ENCODE measurements at places on chromosomes 5 and 9. TPM values are rescaled to one million over a fixed set of nuclear protein-coding genes. Genes with fewer than 3 reads are reported as not detected.
A peak's percentile ranks its signal among the peaks of the same experiment; 100 is the strongest.

GRCh38 chr5:36243653-36244052 is 1.9 kb upstream of the NADK2 start:
- no peak for DNase-seq

DNA sequence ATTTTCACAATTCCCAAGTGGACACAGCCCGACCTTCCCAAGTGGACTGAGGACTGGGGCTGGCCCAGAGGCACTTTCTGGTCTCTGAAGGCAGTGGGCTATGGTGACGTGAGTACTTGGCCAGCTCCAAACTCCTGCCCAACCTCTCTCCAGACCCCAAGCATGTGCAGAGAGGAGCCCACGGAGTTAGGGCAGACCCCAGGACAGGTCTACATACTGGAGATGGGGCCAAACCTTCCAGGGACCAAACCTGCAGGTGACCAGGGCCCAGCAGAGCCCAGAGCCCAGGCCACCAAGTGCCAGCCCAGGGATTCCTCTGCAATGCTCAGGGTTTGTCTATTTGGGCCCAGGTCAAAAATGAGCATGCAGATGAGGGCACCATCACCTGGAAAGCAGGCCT is 15.3 kb downstream of the BRD3 start:
- no peak for DNase-seq

- DNase-seq, result no peak
These were observed 72.5 kb upstream of the SPEF2 start for GRCh38 chr5:35545190-35545589.

The PPP1R26 gene
- 8.9 TPM for polyA plus RNA-seq

DNA sequence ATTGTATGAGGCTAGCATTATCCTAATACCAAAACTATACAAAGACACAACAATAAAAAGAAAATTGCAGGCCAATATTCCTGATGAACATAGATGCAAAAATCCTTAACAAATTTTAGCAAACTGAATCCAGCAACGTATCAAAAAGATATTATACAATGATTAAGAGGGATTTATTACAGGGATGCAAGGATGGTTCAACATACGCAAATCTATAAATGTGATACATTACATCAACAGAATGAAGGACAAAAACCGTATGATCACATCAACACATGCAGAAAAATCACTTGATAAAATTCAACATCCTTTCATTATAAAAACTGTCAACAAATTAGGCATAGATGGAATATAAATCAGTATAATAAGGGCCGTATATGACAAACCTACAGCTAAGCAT is 27.1 kb upstream of the ARL15 start:
- no peak for DNase-seq

GRCh38 chr5:74640954-74641734 is 616 bp upstream of the ENC1 start:
- peak; percentile 69 for DNase-seq

The FOXD1 gene
- polyA plus RNA-seq, result not detected

DNA sequence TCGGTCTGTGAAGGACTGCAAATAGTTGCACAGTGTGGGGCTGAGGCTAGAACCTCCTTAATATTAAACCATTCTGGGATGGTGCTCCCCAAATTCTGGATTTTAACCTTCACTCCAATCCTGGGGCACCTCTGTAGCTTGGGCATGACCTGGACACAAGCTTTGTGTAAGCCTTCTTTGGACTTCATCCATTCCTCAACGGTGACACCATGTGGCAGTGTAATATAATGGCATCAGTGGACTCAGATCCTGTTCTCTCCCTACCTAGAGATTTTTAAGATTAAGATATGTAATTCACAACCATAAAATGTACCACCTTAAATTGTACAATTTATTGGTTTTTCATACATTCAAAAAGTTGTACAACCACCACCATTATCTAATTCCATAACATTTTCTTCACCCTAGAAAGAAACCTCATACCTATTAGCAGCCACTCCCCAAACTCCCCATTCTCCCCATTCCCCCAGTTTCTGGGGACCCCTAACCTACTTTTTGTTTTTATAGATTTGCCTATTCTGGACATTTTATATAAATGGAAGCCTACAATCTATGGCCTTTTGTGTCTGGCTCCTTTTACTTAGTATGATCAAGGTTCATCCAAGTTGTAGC is 4.8 kb upstream of the PLGRKT start:
- DNase-seq, result peak; percentile 41

The ANKRD31 gene
- under 0.01 TPM for polyA plus RNA-seq

- DNase-seq, result no peak
These were observed 205.6 kb downstream of the DENND1A start for GRCh38 chr9:123724211-123724796.

DNA sequence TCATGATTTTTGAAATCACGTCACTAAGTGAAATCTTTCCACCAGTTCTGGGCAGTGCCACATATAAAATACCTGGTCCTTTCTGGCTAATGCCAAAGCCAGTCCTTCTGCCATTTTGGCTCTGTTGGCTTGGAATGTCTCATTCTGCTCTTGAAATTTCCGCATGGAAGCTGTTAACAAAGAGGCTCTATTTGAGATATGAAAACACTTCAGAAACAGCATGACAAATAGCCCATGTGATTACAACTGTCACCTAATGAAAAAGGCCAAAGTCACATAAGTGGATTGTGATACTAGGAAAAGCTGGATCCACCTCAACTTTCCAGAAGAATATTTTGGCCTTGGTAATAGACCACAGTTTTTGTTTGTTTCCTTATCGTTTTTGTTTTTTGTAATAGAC is 12.8 kb downstream of the GOLGA1 start:
- no peak for DNase-seq

The TNIP1 gene
- 78.1 TPM for polyA plus RNA-seq

The HSPA4 gene
- polyA plus RNA-seq, result 179 TPM

The PAEP gene
- polyA plus RNA-seq, result not detected

DNA sequence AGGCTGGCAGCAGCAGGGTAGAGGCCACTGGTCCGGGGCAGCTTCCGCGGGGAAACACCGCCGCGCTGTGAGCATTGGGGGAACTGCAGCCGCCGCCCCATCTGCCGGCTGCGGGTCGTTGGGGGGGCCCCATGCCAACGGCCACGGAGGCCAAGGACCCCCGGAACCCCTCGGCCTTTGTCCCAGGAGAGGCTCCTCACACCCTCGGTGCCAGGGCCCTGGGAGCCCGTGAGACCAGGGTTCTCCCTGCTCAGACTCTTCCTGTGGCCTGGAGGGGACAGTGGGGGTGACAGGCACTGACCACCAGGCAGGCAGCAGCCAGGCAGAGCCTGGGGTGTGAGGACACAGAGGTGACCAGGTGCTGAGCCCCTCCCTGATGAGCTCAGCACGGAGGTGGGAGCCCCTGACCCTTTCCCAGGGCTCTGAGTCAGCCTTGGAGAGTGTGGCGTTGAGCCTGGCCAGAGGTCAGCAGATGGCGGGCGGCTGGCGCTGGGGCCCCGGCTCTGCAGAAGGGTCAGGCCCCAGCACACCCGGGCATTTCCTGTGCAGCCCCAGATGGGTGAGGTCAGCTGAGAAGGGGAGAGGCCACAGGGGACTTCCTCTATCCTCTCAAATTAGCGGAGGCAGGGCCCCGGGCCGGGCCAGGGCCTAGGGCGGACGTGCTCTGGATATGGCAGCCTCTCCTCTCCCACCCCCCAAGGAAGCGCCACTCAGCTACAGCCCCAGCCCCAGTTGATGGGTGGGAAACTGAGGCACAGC is 17.9 kb upstream of the EGFL7 start:
- DNase-seq, result peak; percentile 92

The LRRC19 gene
- polyA plus RNA-seq, result not detected

DNA sequence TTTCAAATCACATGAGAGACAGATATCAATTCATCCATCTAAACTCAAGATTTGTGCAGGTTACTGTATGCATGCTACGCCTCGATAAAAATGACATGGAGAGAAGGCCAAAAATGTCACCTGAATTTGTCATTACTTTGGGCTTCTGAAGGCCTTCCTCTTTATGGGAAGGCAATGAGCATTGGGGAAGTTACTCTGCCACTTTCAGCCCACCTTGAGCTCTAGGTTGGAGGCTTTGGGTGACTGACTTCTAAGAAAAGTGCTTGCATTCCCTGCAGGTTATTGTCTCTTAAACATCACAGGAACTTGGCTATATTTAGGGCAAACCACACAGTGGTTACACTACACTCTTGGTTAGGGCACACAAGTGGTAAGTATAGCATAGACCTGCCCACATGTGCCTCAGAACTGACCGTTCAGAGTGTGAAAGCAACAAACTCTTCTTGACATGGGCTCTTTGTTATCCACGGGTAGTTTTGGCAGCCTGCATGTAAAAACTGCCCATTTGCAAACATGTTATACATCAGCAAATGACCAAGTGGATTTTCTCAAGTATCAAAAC is 169.5 kb downstream of the ZNF608 start:
- no peak for DNase-seq

GRCh38 chr5:180604271-180604670 is 13.0 kb upstream of the SCGB3A1 start:
- DNase-seq, result no peak

DNA sequence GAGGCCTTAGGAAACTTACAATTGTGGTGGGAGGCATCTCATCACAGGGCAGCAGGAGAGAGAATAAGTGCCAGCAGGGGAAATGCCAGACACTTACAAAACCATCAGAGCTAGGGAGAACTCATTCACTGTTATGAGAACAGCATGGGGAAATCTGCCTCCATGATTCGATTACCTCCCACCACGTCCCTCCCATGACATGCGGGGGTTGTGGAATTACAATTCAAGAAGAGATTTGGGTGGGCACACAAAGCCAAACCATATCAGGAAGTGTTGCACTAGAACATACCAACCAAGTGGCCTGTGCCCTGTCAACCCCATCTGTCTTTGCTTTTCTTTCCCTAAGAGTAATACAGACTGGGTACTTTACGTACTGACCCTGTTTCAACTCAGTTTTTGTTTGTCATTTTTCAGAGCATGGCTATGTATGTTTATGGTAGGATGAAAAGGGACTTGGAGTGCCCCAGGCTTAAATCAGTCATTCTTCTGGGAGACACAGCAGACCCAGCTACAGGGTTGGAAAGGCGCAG is 58.3 kb upstream of the TGFBR1 start:
- no peak for DNase-seq

Measured in heart right ventricle (tissue), 16 donors.